ENCODE measurements at places on chromosomes 4 and X. TPM values are rescaled to one million over a fixed set of nuclear protein-coding genes. Genes with fewer than 3 reads are reported as not detected.
A peak's percentile ranks its signal among the peaks of the same experiment; 100 is the strongest.

MEPE gene
- not detected for total RNA-seq

GRCh38 chr4:12879496-12879895 is 604.6 kb downstream of the RAB28 start:
- H3K27me3 ChIP-seq: no peaks in the 10 kb centered on the region
- H3K4me1 ChIP-seq: peaks cover 5% of the 10 kb centered on the region
- H3K27ac ChIP-seq: no peak overlapping the region
- no peak overlapping the region for H3K4me3 ChIP-seq

DNA sequence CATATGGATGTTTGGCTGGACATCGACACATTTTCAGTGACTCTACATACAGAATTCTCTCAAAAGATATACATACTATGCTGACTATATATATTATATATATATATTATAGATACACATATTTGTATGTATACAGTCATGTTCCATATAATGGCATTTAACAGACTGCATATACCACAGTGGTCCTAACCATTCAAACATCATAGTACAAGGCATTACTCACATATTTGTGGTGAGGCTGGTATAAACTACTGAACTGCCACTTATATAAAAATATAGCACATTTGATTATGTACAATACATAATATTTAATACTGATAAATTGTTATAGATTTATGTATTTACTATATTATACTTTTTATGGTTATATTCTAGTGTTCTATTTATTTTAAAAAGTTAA is 168.5 kb downstream of the IL15 start:
- H3K27me3 ChIP-seq: no peaks in the 10 kb centered on the region
- no peak overlapping the region for H3K4me3 ChIP-seq
- H3K27ac ChIP-seq: no peak overlapping the region
- no peak for DNase-seq

GRCh38 chrX:153327561-153327960 is 6.0 kb upstream of the PNMA6F start:
- no peaks in the 10 kb centered on the region for H3K36me3 ChIP-seq
- no peak overlapping the region for H3K27ac ChIP-seq
- no peak overlapping the region for H3K4me3 ChIP-seq
- no peak for DNase-seq
- peaks cover 2% of the 10 kb centered on the region for H3K27me3 ChIP-seq

DNA sequence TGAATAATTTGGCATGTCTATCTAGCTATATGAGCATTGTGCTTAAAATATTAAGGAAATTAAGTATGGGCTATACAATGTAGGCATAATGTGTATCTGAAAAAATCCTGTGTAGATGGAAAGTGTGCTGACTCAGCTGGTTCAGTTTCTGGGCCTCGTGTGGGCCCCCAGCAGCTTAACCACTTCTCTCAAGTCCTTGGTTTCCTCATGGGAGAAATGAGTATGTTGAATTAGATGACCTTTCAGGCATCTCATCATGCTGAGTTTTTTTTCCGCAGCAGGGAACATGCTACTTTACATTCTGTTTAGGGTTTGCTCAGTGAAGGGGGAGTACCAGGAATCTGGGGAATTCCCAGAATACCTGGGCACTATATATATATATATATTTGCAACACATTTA is 30.5 kb downstream of the RHOH start:
- peaks cover 6% of the 10 kb centered on the region for H3K4me1 ChIP-seq
- no peaks in the 10 kb centered on the region for H3K36me3 ChIP-seq
- DNase-seq: no peak
- no peak overlapping the region for H3K4me3 ChIP-seq
- H3K27me3 ChIP-seq: no peaks in the 10 kb centered on the region
- no peak overlapping the region for H3K27ac ChIP-seq

ZNF711 gene
- total RNA-seq: 34.7 TPM

SPP1 gene
- 1.1 TPM for total RNA-seq

TMPRSS11D gene
- not detected for total RNA-seq

GRCh38 chrX:113906168-113906567 is 677.7 kb upstream of the HTR2C start:
- peak; percentile 4 for DNase-seq
- H3K36me3 ChIP-seq: no peaks in the 10 kb centered on the region
- H3K4me3 ChIP-seq: no peak overlapping the region
- no peaks in the 10 kb centered on the region for H3K27me3 ChIP-seq
- no peak overlapping the region for H3K27ac ChIP-seq
- H3K4me1 ChIP-seq: no peaks in the 10 kb centered on the region

DNA sequence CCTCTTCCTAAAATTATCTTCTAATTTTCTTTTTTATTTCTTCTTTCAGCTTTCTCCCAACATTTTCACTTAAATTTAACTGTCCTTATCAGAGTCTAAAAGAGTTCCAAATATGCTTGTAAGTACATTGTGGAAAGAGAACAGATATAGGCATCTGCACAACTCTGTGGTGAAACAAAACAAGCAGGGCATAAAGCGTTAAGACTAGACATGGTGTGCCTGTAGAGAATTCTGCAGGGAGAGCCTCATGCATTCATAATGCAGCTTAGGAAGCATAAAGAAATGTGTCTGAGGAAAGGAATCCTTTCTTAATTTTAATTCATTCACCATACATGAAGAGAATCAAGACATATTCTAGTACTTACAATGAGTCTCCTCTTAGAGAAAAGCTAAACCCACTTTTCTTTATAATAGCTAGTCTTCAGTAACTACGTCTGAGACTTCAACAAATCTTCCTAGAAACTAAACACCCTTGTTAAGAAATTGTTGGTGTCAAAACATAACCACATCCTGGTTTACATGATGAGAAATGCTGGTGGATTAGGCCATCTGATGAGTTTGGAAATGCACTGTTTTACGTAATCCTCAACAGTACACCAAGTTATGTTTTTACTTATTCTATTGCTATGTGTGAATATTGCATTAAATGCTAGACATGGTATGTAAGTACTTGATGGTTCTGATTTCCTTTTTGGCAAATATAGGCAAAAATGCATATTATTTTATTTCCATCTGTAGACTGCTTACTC is 307.8 kb upstream of the GIMD1 start:
- no peaks in the 10 kb centered on the region for H3K36me3 ChIP-seq
- no peak for DNase-seq
- H3K27me3 ChIP-seq: no peaks in the 10 kb centered on the region
- no peak overlapping the region for H3K27ac ChIP-seq

CLOCK gene
- total RNA-seq: 35.9 TPM

GRCh38 chrX:31713120-31713519 is 641.3 kb upstream of the FTHL17 start:
- H3K4me3 ChIP-seq: no peak overlapping the region
- no peak for DNase-seq
- no peaks in the 10 kb centered on the region for H3K36me3 ChIP-seq
- no peaks in the 10 kb centered on the region for H3K27me3 ChIP-seq
- H3K27ac ChIP-seq: no peak overlapping the region
- no peaks in the 10 kb centered on the region for H3K4me1 ChIP-seq

HMGB3 gene
- total RNA-seq: 86.6 TPM

- H3K27me3 ChIP-seq: no peaks in the 10 kb centered on the region
- H3K4me1 ChIP-seq: no peaks in the 10 kb centered on the region
- H3K36me3 ChIP-seq: peaks cover 3% of the 10 kb centered on the region
- no peak overlapping the region for H3K27ac ChIP-seq
- no peak overlapping the region for H3K4me3 ChIP-seq
- peak; percentile 11 for DNase-seq
These were observed 88.4 kb downstream of the LCORL start for GRCh38 chr4:17933126-17933525.

AR gene
- total RNA-seq: 8.1 TPM

DNA sequence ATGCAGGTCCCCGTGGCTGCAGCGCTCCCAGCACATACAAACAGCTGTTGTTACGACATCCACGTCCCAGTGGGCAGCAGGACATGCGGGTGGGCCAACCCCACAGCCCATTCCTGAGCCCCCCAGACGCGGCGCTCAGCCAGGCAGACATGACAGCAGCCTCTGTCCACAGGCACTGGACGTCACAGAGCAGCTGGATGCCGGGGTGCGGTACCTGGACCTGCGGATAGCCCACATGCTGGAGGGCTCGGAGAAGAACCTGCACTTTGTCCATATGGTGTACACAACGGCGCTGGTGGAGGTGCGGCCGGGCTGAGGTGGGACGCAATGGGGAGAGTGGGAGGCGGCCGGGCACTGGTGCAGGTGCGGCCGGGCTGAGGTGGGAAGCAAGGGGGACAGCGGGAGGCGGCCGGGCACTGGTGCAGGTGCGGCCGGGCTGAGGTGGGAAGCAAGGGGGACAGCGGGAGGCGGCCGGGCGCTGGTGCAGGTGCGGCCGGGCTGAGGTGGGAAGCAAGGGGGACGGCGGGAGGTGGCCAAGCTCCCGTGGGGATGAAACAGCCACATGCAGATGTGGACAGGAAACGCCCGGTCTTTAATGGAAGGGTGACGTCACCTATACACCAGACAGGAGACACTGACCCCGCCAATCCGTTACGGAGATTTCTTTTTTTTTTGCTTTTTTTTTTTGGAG is 9.4 kb downstream of the PLCXD1 start:
- no peaks in the 10 kb centered on the region for H3K27me3 ChIP-seq
- no peak for DNase-seq
- no peaks in the 10 kb centered on the region for H3K4me1 ChIP-seq
- no peak overlapping the region for H3K27ac ChIP-seq
- no peak overlapping the region for H3K4me3 ChIP-seq

TMPRSS11E gene
- not detected for total RNA-seq

UPF3B gene
- total RNA-seq: 12.4 TPM

GRCh38 chr4:104971462-104971861 is 175.2 kb upstream of the TET2 start:
- no peaks in the 10 kb centered on the region for H3K4me1 ChIP-seq
- no peaks in the 10 kb centered on the region for H3K36me3 ChIP-seq
- no peak for DNase-seq
- no peaks in the 10 kb centered on the region for H3K27me3 ChIP-seq

IL1RAPL2 gene
- total RNA-seq: not detected

UGT2B17 gene
- not detected for total RNA-seq

DIPK2B gene
- total RNA-seq: not detected

HPSE gene
- 0.28 TPM for total RNA-seq

ADAM29 gene
- not detected for total RNA-seq

DNA sequence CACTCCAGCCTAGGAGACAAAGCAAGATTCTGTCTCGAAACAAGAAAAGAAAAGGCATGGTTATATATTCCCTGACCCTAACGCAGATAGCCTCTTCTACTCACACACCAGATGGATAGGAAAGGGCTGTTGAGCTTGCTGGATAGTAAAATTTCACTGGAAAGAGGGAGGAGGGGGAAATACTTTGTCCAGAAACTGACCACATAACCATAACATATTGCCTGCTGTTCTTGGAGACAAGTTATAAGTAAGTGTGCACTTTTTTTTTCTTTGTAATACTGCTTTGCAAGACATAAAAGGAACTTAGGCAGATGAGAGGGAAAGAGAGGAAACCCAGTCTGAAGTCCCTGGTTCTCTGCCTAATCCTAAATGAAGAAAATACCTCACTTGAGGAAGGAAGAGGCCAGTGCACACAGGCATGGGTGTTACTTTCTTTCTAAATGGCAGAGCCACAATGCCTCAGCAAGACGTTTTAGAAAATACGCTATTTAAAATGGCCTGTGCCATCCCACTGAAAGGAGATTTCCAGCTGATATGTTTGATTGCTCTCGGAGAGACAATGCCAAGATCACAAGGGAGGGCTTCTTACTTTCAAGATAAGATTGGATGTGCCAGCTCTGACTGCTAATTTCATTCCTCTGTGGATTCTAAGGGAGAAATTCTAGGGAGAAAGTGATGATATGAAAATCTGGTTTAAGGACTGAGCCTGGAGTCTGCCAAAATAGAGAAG is 140.6 kb downstream of the DCTD start:
- H3K27me3 ChIP-seq: no peaks in the 10 kb centered on the region
- H3K4me3 ChIP-seq: no peak overlapping the region
- DNase-seq: peak; percentile 65

Measured in neural progenitor cell (in vitro differentiated cells).